ENCODE measurements at places on chromosomes 4 and X. TPM values are rescaled to one million over a fixed set of nuclear protein-coding genes. Genes with fewer than 3 reads are reported as not detected.

CXCL6 gene
- 8.0 TPM for total RNA-seq

DNA sequence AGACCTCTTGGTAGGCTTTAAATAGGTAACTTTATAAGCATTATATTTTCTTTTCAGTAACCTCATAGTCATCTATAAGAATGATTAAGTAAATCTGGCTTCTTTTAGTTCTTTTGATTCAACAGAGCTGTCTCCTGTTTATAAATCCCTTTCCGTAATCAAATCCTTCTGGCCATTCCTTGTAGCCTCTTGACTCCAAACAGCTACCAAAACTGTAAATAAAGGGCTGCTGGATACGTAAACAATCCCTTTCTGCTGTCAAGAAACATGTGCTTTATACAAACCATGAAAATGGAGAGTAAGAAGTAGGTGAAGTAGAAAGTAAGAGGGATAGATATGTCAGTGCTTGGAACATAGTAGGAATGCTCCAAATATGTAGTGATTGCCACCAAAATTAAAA lies 183.2 kb upstream of the CASK start:
- no peak for DNase-seq

GRCh38 chr4:104015680-104016079 lies 295.9 kb upstream of the TACR3 start:
- no peak for DNase-seq

- DNase-seq, result no peak
Measured at GRCh38 chr4:77826275-77826674, 7.1 kb upstream of the CNOT6L start.

DNA sequence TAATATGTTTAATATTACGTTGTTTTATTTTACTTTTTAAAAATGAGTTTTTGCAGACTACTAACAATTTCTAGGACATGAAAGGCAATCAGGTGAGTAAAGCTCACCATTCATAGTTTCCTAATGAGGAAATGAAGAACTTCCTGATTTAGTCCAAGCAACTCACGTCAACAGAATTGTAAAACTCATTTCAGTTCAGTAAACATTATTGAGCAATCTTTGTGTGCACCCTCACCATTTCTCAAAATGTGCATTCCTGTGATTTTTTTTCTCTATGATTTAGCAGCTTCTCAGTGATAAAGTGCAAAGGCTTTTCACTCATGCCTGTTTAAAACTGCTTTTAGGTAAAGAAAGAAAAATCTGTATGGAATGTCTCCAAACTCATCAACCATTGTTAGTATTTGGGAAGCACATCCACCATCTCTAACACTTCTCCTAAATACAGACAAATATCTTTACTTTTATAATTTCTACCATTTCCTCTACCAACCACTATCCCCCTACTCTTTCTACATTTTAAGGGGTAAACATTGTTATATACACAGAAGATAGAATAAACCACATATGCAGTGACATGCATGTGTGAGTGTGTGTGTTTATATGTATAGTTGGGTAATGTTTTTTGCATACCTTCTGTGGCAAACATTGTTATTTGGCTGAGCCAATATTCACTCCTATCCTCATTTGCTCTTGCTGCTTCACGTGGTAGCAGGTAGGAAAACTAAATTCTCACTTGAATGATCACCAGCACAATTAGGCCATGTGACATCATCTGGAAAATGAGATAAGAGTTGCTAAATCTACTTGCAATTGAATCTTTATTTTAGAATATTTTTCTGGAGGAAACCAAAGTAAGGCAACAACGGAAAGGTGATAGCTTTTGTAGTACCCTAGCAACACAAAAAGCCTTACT lies 54.7 kb upstream of the PRDM8 start:
- no peak for DNase-seq

- DNase-seq, result no peak
Measured at GRCh38 chr4:7879127-7879526, 60.5 kb downstream of the AFAP1 start.

- no peak for DNase-seq
Measured at GRCh38 chrX:110003167-110004156, 548 bp downstream of the TMEM164 start.

Data from H1 (cell line).